ENCODE measurements at places on chromosomes 11 and 22. TPM values are rescaled to one million over a fixed set of nuclear protein-coding genes. Genes with fewer than 3 reads are reported as not detected.

Gene SHISAL1
- total RNA-seq: 0.70 TPM

Gene OR4A16
- not detected for total RNA-seq

Gene MOGAT2
- not detected for total RNA-seq

Gene OR51B4
- total RNA-seq: not detected

Gene RBMXL2
- total RNA-seq: not detected

Gene SELENOO
- total RNA-seq: 12.7 TPM

Gene PIK3IP1
- 10.5 TPM for total RNA-seq

Gene CD3D
- total RNA-seq: 0.62 TPM

Gene ZW10
- total RNA-seq: 8.0 TPM

Gene PGA4
- total RNA-seq: not detected

Gene DESI1
- total RNA-seq: 30.6 TPM

Gene PAMR1
- total RNA-seq: 4.5 TPM

Gene FXYD2
- 1.6 TPM for total RNA-seq

Gene FOLH1
- total RNA-seq: 0.59 TPM

Gene MS4A12
- total RNA-seq: not detected

Gene PGA5
- not detected for total RNA-seq

Gene TMEM41B
- 18.2 TPM for total RNA-seq

Gene BTG4
- total RNA-seq: not detected

Gene PGR
- 12.0 TPM for total RNA-seq

Gene KRTAP5-11
- total RNA-seq: not detected

Gene TCN1
- not detected for total RNA-seq

Gene RAB36
- total RNA-seq: 0.70 TPM

Gene RAB39A
- total RNA-seq: 0.54 TPM

Gene FDX1
- 21.7 TPM for total RNA-seq

Gene CBX7
- 89.6 TPM for total RNA-seq

Gene PATE4
- not detected for total RNA-seq

Gene KCNQ1
- total RNA-seq: 43.0 TPM

Gene CYTH4
- 8.0 TPM for total RNA-seq

Gene MACROD1
- total RNA-seq: 86.2 TPM

Gene SOX10
- total RNA-seq: 0.62 TPM

Gene PRODH
- 3.0 TPM for total RNA-seq

Gene HBD
- 4.4 TPM for total RNA-seq

Gene MFRP
- total RNA-seq: not detected

Gene CSNK2A3
- total RNA-seq: 1.6 TPM

Gene OLFML1
- 5.3 TPM for total RNA-seq

Gene C22orf42
- total RNA-seq: not detected

Gene TMEM45B
- 0.11 TPM for total RNA-seq

Gene CRACR2B
- total RNA-seq: 12.2 TPM

All from cardiac septum (tissue), 1 donor.